ENCODE measurements at places on chromosomes 1 and 21.

- DNase-seq, result no peak
Measured at GRCh38 chr1:181898773-181899172, 162.7 kb downstream of the ZNF648 start.

- DNase-seq, result no peak
Measured at GRCh38 chr21:45264912-45265515, 22.7 kb downstream of the POFUT2 start.

DNA sequence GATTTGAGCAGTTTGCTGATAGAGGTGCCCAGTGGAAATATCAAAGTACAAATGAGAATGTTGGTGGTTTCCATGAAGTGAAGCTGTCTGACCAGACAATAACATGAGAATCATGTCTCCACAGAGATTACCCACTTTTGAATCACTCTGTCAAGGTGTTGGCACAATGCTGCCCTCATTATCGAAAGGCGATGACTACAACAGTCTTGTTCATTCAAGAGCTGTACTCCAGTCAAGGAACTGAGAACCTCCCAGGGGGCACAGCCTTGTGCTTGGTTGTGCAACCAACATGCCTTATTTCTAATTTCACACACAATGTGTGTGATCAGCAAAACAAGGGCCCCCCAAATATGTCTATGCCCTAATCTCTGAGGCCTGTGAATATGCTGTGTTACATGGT is 35.7 kb downstream of the ETS2 start:
- DNase-seq, result no peak

GRCh38 chr1:64041371-64042131 is 161.9 kb upstream of the UBE2U start:
- no peak for DNase-seq

DNA sequence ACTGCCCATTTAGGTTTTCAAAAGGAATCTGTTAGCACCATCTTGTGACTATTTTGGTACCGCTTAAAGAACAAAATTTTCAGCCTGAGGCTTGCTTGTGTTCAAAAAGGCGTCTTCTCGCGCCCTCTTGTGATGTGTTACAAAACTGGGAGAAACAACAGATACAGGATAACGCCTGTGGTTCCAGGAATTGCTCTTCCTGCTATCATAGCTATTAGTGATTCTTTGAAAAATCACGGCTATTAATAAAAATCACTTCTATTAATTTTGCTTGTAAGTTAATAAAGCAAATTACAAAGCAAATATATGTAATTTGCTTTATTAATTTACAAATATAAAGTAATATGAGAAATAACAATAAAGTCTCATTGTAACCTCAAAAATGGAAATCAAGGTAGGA is 82.2 kb upstream of the ABCD3 start:
- peak; percentile 56 for DNase-seq

GRCh38 chr1:205986861-205987260 is 16.3 kb downstream of the RAB7B start:
- DNase-seq, result no peak

DNA sequence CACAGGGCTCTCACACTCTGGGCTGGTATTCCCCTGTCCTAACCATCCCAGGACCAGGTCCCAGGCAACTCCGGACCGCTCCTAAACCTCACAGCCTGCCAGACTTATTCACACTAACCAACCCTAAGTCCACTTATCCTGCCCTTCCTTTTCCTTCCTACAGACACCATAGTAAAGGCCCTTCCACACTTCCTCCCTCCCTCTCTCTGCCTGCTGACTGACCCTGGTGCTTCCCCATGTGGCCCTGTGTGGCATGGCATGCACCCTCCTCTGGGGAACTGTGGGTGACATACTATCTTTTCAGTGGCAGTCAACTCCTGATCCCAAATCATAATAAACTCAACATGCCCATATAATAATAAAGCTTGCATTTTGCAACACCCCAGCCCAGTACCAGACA is 155.1 kb upstream of the DNAH14 start:
- no peak for DNase-seq

GRCh38 chr1:103106426-103107341 is 1.6 kb downstream of the COL11A1 start:
- peak; percentile 4 for DNase-seq

- DNase-seq, result no peak
Measured at GRCh38 chr1:244833734-244834542, 1.5 kb upstream of the COX20 start.

GRCh38 chr1:102184477-102184876 is 187.8 kb upstream of the OLFM3 start:
- DNase-seq, result no peak

DNA sequence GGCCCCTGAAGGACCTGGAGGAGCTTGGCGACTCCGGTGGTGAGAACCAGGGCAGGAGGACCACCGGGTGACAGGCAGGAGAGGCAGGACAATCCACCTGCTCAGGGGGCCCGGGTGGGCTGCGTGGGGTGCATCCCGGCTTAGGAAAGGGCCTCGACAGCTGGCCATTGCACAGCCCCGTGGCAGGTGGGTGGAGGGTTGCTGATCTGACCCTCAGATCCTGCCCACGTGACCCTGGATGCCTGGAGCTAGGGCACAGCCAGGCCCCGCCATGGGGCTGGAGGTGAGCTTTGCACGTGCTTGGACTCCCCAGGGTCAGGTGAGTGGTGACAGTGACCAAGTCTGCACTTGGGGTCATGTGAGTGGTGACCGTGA is 35.5 kb upstream of the SLC19A1 start:
- DNase-seq, result no peak

DNA sequence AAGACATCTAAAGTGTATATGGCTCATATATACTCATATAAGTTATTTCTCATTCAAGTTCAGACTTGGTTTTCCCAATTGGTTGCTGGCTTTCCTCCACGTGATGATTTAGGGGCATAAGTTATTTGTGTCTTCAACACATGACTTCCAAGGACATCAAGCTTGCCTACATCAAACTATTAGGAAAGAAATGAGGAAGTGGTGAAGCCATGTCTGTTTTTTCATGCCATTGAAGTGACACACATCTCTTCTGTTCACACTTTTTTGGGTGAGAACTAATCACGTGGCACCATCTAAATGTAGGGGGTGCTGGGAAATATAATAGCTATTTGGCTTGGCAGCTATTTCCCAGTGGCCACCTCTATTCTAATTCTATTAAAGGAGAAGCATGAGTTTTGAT is 282.1 kb downstream of the OMA1 start:
- no peak for DNase-seq

DNA sequence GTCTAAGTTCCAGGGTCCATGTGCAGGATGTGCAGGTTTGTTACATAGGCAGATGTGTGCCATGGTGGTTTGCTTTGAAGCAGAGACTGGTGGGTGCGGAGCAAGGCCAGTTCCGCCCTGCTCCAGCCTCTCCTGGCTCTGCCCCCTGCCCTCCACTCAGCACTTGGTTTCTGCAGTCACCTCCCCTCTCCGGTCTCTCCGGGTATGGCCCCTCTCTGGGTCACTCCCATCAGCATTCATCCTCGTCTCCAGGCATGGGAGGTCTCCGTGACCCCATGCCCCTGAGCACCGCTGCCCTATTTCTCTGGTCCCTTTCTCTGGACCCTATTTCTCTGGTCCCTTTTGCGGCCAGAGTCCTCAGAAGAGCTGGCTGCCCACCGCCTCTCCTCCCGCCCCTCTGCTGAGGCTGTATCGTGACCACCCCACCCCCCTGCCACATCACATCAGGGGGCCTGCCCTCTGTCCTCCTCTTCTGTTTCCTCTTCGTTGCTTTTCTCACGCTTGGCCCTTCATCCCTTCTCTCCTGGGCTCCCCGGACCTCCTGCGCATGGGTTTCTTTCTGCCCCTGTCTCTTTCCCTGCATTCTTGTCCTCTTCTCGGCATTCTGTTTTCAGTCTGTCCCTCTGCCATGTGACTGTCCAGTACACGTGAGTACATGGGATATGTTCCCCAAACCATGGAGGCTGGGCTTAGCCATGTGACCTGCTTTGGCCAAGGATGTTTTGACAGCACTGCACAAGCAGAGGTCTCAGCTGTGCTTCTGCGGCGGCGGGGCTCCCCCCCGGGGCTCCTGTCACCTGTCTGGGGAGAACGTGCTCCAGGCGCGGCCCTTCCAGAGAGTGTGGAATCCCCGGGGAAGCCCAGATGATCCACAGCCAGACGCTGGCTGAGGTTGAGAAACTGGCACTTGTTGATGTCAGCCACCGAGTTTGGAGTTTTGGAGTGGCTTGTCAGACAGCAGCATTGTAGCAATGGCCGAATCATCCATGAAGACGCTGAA is 54.4 kb upstream of the C1orf174 start:
- no peak for DNase-seq

DNA sequence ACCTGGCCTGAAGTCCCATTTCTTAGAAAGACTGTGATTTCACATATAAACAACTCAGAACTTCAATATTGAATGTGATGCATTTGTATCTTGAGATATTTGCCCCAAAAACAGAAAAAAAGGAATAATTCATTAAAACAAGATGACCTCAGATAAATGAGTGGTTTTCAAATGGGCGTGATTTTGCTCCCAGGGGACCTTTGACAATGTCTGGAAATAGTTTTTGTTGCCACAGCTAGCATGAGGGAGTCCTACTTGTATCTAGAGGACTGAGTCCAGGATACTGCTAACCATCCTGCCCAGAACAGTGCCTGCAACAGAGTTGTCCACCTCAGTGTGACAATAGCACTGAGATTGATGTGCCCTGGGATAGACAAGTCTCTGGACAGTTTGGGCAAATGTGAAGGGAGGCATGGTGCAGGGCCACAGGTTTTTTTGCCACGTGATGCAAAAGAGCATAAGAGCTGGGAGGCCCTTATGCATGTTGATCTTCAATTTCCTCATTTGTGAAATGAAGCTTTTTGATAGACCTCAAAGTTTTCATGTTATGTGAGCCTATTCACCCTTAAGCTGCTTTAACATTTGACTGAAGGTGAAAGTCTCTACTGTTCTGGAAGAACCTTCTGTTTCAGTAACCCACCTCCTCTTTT is 46.2 kb downstream of the MAP3K7CL start:
- no peak for DNase-seq

- DNase-seq, result no peak
Measured at GRCh38 chr1:118338936-118339335, 153.9 kb upstream of the SPAG17 start.

- no peak for DNase-seq
Measured at GRCh38 chr1:18950401-18951026, 6.0 kb downstream of the IFFO2 start.

GRCh38 chr1:208149213-208149612 is 95.0 kb downstream of the PLXNA2 start:
- no peak for DNase-seq

DNA sequence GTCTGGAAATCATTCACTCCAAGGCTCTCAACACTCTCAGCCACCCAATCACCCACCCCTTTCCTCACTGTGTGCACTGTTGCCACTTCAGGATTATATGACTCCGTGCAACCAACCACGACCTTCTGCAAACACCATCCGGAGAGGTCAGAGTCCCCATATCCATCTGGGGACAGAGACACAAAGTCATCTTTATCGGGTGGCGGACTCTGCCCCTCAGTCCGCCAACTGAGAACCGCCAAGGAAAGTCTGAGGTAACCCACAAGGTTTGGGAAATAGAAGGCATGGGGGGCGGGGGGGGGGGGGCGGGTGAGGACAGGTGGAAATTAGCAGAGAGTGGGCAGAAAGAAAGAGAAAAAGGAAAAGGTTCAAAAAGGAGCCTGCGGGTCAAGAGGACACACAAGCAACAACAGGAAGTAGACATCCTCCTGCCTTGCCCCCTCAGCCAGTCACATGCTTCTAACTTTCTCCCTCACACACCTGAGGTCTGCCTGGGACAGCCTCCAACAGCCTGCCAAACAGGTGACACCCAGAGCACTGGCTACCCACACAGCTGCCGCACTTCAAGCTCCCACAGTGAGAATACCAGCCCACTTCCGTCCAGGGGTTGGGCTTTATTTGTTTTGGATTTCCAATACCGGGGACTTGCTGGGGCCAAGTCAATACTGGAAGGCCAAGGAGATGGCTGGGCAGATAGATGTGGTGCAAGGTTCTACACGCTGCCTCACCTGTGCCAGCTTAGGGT is 58.1 kb downstream of the SSBP3 start:
- no peak for DNase-seq

- DNase-seq, result no peak
Measured at GRCh38 chr1:214192825-214193643, 87.9 kb upstream of the SMYD2 start.

DNA sequence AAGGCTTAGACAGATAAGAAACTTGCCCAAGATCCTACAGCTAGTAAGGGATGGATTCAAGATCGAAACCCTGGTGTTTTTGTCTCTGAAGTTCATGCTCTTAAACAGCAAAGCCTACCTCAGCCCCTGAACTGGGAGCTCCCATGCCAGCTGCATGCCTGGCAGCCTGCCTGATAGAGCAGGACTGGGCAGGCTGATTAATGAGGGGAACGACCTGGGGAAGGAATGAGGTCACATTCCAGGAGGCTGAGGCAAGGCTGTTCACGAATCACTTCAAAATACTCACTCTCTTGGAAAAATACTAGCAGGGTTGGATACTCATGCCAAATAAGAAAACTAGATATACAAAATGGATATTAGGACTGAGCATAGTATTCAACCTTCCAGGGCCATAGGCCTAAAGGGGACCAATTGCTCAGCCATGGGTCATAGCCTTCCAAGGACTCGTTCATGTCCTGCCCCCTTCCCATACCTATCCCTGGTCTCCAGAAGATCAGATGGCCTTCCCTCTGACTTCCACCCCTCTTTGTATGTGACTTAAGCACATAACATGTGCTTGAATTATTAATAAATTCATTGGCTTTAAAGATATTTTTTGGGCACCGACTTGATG is 15.6 kb upstream of the TACSTD2 start:
- no peak for DNase-seq

DNA sequence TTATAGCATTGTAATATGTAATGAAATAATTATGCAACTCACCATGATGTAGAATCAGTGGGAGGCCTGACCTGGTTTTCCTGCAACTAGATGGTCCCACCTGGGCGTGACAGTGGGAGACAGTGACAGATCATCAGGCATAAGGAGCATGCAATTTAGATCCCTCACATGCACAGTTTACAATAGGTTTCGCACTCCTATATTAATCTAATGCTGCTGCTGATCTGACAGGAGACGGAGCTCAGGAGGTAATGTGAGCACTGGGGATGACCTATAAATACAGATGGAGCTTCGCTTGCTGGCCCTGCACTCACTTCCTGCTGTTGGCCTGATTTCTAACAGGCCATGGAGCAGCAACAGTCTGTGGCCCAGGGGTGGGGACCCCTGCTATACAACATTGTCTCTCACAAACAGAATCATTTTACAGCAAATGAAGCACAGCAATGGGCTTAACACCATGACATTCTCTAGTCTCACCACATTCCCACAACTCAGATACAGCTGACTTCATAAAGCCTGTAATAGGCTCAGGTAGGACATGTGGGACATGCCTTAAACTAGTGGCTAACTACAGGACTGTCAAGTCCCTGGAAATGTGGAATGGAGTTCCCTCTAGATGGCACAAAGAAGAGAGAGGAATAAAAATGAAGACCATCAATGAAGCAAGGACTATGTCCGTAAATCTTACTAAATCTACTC is 40.7 kb upstream of the SLC5A9 start:
- no peak for DNase-seq

DNA sequence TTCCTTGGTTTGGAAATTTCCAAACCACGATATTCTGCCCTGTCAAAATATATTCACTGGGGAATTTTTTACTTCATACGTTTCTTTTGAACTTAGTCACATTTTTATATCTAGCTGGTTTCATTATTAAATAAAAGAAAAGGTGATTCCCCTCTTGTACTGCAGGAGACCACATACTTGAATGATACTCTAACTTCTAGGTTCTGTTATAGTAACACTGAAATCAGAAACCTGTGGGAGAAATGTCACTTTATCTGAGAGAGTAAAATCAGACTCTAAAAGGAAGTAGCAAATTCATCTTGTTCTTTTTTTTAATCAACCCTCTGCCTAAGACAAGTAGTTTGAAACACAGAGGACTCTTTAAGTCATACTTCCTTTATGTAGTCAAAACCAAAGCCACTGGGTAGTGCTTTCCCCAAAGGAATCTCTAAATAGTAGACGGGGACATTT is 34.4 kb downstream of the MRPL39 start:
- no peak for DNase-seq

All from KG1 (cell line).